ENCODE measurements at places on chromosomes 2 and 18. TPM values are rescaled to one million over a fixed set of nuclear protein-coding genes. Genes with fewer than 3 reads are reported as not detected.

Gene ERFE
- 0.98 TPM for total RNA-seq

Gene TMEM247
- not detected for total RNA-seq

Gene MATN3
- total RNA-seq, result 2.6 TPM

Gene VWC2L
- not detected for total RNA-seq

Gene CAPN14
- 0.33 TPM for total RNA-seq

Gene CXCR1
- not detected for total RNA-seq

Gene GTF2A1L
- 2.9 TPM for total RNA-seq

Gene IL1R2
- 9.8 TPM for total RNA-seq

Gene PAX8
- total RNA-seq, result 1.0 TPM

Gene SRSF7
- 82.6 TPM for total RNA-seq

Gene FSHR
- total RNA-seq, result not detected

Gene GPR17
- not detected for total RNA-seq

Gene SATB2
- 8.2 TPM for total RNA-seq

Gene TIMM21
- 35.9 TPM for total RNA-seq

Gene SCTR
- total RNA-seq, result not detected

Gene IL18RAP
- total RNA-seq, result 1.4 TPM

Gene TMEM182
- total RNA-seq, result 5.3 TPM

Gene CYS1
- 2.4 TPM for total RNA-seq

Gene SCYGR7
- total RNA-seq, result not detected

Gene TP53I3
- total RNA-seq, result 19.2 TPM

Gene TMEM18
- total RNA-seq, result 27.4 TPM

Gene ANKRD36
- total RNA-seq, result 44.6 TPM

Gene SULT6B1
- total RNA-seq, result not detected

Gene NFATC1
- 12.9 TPM for total RNA-seq

Gene PARD6G
- total RNA-seq, result 13.8 TPM

Gene CNTNAP5
- total RNA-seq, result not detected

Gene POTEI
- 0.98 TPM for total RNA-seq

Gene PAIP2B
- 6.9 TPM for total RNA-seq

Gene DUSP19
- 1.9 TPM for total RNA-seq

Gene ELOA2
- not detected for total RNA-seq

Gene GPR75
- total RNA-seq, result 3.2 TPM

Gene SCN1A
- not detected for total RNA-seq

Gene CCDC150
- total RNA-seq, result 5.9 TPM

Data from breast epithelium (tissue), 4 donors.